ENCODE measurements at places on chromosomes 1 and 21. TPM values are rescaled to one million over a fixed set of nuclear protein-coding genes. Genes with fewer than 3 reads are reported as not detected.

The ANGPTL1 gene
- total RNA-seq = 26.6 TPM

The LAD1 gene
- total RNA-seq = not detected

The CFAP107 gene
- not detected for total RNA-seq

The COQ8A gene
- total RNA-seq = 10.5 TPM

The ARHGAP30 gene
- total RNA-seq = 1.8 TPM

The TP73 gene
- not detected for total RNA-seq

The C1orf141 gene
- not detected for total RNA-seq

The ORC1 gene
- total RNA-seq = 2.0 TPM

The TDRKH gene
- 1.8 TPM for total RNA-seq

The VTCN1 gene
- total RNA-seq = not detected

The AADACL4 gene
- total RNA-seq = not detected

The ASCL5 gene
- not detected for total RNA-seq

The ZNF683 gene
- total RNA-seq = not detected

The RUNX3 gene
- not detected for total RNA-seq

The SPOCD1 gene
- 23.2 TPM for total RNA-seq

The CELF3 gene
- total RNA-seq = not detected

The MATN1 gene
- total RNA-seq = not detected

The PLA2G4A gene
- total RNA-seq = 67.5 TPM

The FCAMR gene
- total RNA-seq = not detected

The CDCP2 gene
- not detected for total RNA-seq

The SPRR2E gene
- not detected for total RNA-seq

The SLC44A5 gene
- not detected for total RNA-seq

The ZNF695 gene
- 1.9 TPM for total RNA-seq

The RNU1-4 gene
- total RNA-seq = not detected

The SERPINC1 gene
- total RNA-seq = not detected

The LHX4 gene
- not detected for total RNA-seq

The MTHFR gene
- total RNA-seq = 18.2 TPM

The MCOLN3 gene
- not detected for total RNA-seq

The FCRL1 gene
- total RNA-seq = not detected

The KRTAP10-1 gene
- not detected for total RNA-seq

The CHML gene
- 4.1 TPM for total RNA-seq

The SYT14 gene
- not detected for total RNA-seq

The SYCP1 gene
- total RNA-seq = not detected

The SLAMF6 gene
- not detected for total RNA-seq

The SH2D1B gene
- not detected for total RNA-seq

The HSPA6 gene
- not detected for total RNA-seq

The DNM3 gene
- total RNA-seq = 0.16 TPM

The FLVCR1 gene
- total RNA-seq = 7.8 TPM

The KPRP gene
- total RNA-seq = not detected

The JAM2 gene
- 0.65 TPM for total RNA-seq

The CA6 gene
- not detected for total RNA-seq

The RHD gene
- total RNA-seq = not detected

The SLFNL1 gene
- total RNA-seq = 0.16 TPM

The ABCA4 gene
- total RNA-seq = 0.18 TPM

The U2AF1 gene
- total RNA-seq = 11.5 TPM

The TCHHL1 gene
- not detected for total RNA-seq

The OR2L13 gene
- not detected for total RNA-seq

The VAV3 gene
- total RNA-seq = 0.65 TPM

The BGLAP gene
- total RNA-seq = 1.4 TPM

The EXTL1 gene
- not detected for total RNA-seq

The FMOD gene
- 39.9 TPM for total RNA-seq

The KCNJ9 gene
- total RNA-seq = not detected

The KMO gene
- total RNA-seq = not detected

The RASSF5 gene
- 6.8 TPM for total RNA-seq

The C4BPB gene
- total RNA-seq = not detected

The ST6GALNAC3 gene
- 0.16 TPM for total RNA-seq

The NPPB gene
- 3.2 TPM for total RNA-seq

The KISS1 gene
- not detected for total RNA-seq

The TRAF3IP3 gene
- total RNA-seq = not detected

The OR2L2 gene
- not detected for total RNA-seq
